RPMI8226 (cell line): ENCODE measurements at places on chromosomes 5 and 9.

GRCh38 chr5:168609806-168610482, 30.8 kb upstream of the PANK3 start:
- no peak for DNase-seq

DNA sequence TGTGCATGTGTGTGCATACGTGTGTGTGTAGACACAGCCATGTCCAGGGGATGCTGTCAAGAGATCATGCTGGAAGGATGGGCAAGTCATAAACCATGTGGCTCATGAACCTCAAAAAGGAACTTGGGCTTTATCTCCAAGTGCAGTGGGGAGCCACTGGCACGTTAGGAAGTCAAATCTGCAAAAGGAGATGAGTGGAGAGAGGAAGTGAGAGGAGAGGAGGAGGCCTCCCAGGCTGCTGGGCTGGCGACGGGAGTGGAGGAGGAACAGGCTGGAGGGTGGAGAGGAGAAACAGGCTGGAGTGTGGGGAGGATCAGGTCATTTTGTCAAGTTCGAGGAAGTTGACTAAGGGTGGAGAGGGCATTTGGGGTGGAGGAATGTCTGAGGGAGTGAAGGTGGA, 29.2 kb upstream of the TIFAB start:
- DNase-seq: no peak

DNA sequence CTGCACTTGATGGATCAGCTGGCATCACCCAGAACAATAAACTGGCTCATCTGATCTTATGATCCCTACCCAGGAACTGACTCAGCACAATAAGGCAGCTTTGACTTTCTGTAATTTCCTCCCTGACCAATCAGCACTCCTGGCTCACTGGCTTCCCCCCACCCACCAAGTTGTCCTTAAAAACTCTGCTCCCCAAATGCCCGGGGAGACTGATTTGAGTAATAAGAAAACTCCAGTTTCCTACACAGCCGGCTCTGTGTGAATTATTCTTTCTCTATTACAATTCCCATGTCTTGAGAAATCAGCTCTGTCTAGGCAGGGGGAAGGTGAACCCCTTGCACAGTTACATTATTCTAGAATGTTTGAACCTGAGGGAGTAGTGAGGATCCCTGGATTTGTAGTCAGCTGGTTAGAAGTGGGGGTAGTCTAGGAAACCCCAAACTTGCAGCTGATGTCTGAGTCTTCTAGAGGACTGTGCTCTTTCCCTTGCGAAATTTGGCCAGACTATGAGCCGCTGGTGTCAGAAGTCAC, 111.7 kb upstream of the NEK6 start:
- DNase-seq: no peak

DNA sequence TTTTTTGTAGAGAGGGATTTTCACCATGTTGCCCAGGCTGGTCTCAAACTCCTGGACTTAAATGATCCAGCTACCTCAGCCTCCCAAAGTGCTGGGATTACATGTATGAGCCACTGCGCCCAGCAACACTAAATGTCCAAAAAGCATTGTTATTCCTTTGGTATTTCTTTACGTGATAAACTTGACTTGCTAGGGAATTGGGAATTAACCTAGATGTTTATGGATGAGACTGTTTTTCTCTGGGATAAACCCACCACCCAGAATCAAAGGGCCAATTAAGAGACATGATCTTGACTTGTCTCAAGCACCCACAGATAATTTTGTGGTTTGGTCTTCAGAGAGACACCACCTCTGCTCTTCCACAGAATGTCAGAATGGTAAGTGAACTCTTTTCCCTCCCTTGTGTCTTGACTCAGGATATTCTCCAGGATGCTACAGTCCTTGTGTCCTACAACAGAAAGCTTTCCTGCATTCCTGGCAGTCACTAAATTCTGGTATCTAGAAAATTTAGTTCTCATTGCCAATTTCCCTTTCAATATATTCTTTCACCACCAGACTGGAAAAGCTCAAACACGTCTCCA, 55.7 kb downstream of the ALDH1A1 start:
- no peak for DNase-seq

GRCh38 chr9:114364134-114365041, 23.4 kb downstream of the AKNA start:
- peak; percentile 66 for DNase-seq

DNA sequence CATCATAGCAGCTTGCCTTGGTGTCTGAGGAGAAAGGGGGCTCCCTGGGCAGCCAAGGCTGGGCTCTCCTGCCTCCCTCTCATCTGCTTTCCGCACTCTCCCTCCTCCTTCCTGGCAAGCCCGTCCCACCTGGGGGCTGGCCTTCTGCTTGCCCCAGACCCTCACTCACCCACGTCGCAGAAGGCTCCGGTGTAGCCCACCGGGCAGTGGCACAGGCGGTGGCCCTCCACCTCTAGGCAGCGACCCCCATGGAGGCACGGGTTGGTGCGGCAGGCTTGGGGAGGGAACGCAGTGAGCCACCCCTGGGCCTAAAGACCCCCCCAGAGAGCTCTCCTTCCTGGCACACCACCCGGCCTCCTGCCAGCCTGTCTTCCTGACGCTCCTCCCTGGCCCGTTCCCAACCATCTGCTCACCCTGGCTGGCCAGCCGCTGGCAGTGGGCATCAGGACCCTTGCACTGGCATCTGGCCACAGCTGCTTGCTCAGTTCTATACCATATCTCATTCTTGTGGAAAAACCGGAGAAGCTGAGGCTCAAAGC, 4.2 kb upstream of the PFN3 start:
- DNase-seq: no peak

DNA sequence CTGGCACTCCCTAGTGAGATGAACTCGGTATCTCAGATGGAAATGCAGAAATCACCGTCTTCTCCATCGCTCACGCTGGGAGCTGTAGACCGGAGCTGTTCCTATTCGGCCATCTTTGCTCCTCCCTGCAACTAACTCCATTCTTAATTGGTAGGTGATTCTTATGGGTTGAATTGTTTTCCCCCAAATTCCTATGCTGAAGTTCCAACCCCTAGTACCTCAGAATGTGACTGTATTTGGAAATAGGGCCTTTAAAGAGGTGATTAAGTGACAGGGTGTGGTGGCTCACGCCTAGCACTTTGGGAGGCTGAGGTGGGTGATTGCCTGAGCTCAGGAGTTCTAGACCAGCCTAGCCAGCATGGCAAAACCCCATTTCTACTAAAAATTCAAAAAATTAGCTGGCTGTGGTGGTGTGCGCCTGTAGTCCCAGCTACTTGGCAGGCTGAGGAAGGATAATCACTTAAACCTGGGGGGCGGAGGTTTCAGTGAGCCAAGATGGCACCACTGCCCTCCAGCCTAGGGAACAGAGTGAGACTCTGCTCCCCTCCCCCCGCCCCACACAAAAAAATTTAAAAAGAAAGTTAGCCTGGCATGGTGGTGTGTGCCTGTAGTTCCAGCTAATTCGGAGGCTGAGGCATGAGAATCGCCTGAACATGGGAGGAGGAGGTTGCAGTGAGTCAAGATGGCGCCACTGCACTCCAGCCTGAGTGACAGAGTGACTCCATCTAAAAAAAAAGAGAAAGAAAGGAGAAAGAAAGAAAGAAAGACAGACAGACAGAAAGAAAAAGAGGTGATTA, 25.2 kb upstream of the FOCAD start:
- peak; percentile 5 for DNase-seq

DNA sequence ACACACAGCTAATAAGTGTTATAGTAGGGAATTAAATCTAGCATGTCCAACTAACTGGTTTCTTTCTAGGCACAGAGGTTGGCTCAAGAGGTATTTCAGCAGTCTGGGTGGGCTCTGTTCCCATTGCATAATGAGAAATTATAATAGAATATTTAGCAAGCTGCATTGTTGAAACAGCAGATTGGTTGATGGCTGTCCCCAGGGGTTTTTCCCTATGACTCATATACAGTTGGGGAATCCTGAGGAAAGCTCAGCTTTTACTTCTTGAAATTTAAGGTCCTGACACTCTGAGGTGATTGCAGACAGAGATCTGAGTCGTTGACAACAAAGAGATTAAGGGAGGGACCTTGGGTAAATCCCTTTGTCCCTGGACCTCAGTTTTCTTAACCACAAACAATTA, 38.3 kb upstream of the TNFSF8 start:
- no peak for DNase-seq
